ENCODE measurements at places on chromosomes 7 and 10. TPM values are rescaled to one million over a fixed set of nuclear protein-coding genes. Genes with fewer than 3 reads are reported as not detected.
A peak's percentile ranks its signal among the peaks of the same experiment; 100 is the strongest.

The CYP26C1 gene
- polyA plus RNA-seq, result not detected

- peaks cover 43% of the 10 kb centered on the region for H3K4me1 ChIP-seq
- H3K27me3 ChIP-seq, result no peaks in the 10 kb centered on the region
- no peaks in the 10 kb centered on the region for H3K36me3 ChIP-seq
- DNase-seq, result no peak
These were observed 1.2 kb downstream of the PTEN start for GRCh38 chr10:87864496-87865059.

DNA sequence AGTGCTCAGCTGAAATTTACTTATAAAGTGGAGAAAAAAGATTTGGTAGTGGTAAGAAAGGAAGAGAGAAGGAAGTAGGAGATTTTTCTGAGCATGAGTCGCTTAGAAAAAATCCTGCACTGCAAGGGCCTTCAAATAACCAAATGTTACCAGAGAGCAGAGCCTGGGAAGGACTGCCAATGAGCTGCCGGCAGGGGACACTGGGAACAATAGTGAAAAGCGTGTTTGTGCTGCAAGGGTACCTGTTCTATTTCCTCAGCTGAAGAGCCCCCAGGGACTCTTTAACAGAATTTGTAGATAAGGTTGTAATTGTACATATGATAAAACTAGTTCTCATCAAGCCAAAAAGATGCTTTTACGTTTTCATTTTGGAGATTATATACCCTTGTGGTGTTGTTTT is 696.3 kb upstream of the C7orf33 start:
- no peak overlapping the region for H3K27ac ChIP-seq
- H3K4me1 ChIP-seq, result no peaks in the 10 kb centered on the region
- H3K36me3 ChIP-seq, result no peaks in the 10 kb centered on the region

DNA sequence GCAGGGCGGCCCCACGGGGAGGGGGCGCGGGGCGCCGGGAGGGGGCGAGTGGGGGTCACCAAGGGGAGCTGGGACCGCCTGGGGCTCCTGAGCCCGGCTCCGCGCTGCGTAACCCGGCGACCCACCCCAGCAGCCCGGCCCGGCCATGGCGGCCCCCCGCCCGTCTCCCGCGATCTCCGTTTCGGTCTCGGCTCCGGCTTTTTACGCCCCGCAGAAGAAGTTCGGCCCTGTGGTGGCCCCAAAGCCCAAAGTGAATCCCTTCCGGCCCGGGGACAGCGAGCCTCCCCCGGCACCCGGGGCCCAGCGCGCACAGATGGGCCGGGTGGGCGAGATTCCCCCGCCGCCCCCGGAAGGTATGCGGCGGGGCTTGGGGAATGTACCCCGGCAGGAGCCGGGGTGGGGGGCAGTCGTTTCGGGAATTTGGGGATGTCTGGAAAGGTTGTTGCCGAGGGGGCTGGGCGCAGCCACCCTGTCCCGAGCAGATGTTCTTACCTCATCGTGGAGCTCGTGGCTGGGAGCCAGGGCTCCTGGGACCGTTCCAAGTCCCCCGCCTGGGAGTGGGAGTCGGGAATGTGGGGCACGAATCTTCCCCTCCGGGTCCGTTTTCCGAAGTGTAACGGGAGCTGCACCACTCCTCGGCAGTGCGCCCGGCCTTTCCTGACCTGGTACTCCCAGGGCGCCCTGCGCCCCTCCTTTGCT is 431 bp downstream of the ZYX start:
- H3K27ac ChIP-seq, result peak overlapping the region; percentile 98
- H3K4me1 ChIP-seq, result peaks cover 63% of the 10 kb centered on the region
- no peaks in the 10 kb centered on the region for H3K36me3 ChIP-seq
- peak; percentile 86 for DNase-seq

GRCh38 chr10:71339796-71340589 is 20.9 kb downstream of the SLC29A3 start:
- no peak overlapping the region for H3K4me3 ChIP-seq
- H3K36me3 ChIP-seq, result no peaks in the 10 kb centered on the region
- no peak overlapping the region for H3K27ac ChIP-seq

Data from heart right ventricle (tissue), 16 donors.